ENCODE measurements at places on chromosomes 3 and 15. TPM values are rescaled to one million over a fixed set of nuclear protein-coding genes. Genes with fewer than 3 reads are reported as not detected.
A peak's percentile ranks its signal among the peaks of the same experiment; 100 is the strongest.

DNA sequence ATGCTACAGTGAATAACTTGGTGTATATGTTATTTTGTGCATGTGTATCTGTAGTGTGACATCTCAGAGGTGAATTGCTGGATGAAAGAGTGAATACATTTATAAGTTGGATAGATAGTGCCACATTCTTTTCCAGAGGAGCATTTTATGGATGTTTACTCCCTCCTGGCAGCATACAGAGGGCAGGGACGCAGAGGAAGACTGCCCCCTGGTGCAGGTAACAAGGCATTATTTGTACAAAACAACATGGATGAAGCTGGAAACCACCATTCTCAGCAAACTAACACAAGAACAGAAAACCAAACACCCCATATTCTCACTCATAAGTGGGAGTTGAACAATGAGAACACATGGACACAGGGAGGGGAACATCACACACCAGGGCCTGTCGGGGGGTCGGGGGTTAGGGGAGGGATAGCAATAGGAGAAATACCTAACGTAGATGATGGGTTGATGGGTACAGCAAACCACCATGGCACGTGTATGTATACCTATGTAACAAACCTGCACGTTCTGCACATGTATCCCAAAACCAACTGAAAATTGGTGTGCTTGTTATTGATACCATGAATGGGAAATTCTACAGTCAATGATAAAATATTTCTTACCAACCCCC is 57.9 kb upstream of the CTXND1 start:
- peak; percentile 25 for DNase-seq

Gene GABRG3
- total RNA-seq: not detected

- no peak for DNase-seq
These were observed 36.0 kb upstream of the ZNF445 start for GRCh38 chr3:44513513-44513912.

Gene RARB
- not detected for total RNA-seq

DNA sequence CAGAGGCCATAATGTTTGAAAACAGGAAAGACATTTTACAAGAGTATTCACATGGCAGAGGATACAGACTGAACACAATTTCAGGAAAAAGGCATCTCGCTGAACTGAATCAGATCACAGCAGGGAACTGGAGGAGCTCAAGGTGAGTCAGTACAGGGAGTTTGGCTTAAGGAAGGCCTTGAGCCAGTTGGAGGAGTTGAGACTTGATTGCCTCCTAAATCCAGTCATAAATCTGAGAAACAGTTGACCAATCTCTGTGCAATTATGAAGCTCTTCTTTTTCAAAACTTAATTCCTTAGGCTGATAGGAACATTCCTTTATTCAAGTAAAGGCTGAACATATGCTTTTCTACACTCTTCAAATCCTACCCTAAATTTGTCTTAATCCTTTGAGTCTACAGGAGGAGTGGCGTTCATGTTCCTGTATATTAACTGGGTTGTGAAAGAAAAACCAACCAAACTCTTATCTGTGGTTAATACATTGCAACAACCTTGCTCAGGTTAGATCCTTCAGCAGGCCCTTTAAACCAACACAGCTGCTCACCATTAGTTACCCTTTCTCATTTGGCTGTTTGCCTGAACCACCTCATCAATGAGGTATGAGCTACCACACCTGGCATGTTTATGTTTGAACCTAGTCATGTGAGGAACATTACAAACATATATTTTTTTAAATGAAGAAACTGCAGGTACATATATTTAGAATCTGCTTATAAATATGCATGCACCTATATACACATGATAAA is 404.1 kb upstream of the ATP11B start:
- peak; percentile 70 for DNase-seq

- no peak for DNase-seq
These were observed 345.3 kb upstream of the POU1F1 start for GRCh38 chr3:87621667-87622066.

GRCh38 chr15:91021516-91022074 is 799 bp downstream of the VPS33B start:
- peak; percentile 50 for DNase-seq
